ENCODE measurements at places on chromosomes 2 and 18.

GRCh38 chr2:38634684-38635083 is 31.2 kb upstream of the GALM start:
- DNase-seq: no peak

DNA sequence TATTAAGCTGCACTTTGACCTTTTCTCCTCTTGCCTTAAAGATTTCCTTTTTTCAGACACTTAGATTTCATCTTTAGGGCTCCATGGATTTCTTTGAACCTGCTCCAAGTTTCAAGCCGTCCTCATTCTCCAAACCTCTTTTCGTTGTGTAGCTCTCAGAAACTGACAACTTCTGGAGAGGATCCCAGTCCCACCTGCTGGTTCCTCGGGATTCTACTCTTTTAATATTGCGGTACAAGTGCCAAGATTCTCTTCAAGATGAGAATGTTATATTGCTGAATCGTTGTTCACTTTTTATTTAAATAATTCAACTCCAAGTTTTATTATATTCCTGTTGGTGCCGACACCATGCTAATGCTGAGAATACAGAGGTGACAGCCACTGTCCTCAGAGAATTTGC is 141.1 kb downstream of the CDH20 start:
- DNase-seq: no peak

GRCh38 chr18:3932276-3932675 is 482.3 kb downstream of the TGIF1 start:
- DNase-seq: no peak

DNA sequence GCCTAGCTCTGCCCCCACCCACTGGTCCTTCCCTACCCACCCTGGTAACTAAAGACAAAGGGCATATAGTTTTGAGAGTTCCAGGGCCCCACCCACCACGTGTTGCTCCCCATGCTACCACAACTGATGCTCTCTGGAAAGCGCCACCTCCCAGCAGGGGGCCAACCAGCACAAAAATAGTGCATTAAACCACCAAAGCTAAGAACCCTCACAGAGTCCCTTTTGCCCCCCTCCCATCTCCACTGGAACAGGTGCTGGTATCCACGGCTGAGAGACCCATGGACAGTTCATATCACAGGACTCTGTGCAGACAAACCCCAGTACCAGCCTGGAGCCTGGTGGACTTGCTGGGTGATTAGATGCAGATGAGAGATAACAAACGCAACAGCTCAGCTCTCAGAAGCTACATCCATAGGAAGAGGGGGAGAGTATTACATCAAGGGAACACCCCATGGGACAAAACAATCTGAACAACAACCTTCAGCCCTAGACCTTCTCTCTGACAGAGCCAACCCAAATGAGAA is 715.9 kb downstream of the NUP35 start:
- DNase-seq: no peak

- DNase-seq: no peak
These were observed 408.9 kb downstream of the RIT2 start for GRCh38 chr18:42706618-42707017.

DNA sequence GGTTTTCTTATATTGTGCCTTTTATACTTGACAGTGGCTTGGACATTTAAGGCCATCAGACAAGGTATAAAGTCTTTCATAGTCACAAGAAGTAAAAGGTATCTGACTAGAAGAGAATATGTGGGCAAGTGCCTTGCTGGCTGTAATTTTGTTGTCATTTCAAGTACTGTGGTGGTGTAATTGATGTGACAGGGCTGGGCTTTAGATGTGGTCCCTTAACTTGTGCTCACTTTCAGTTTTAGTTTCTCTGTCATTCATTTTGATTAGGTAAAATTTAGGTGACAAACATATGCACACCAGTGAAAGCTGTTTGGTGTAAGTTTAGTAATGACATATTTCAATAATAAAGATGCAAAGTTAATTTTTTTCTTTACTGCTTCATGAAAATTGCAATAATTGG is 31.2 kb upstream of the TBR1 start:
- no peak for DNase-seq

GRCh38 chr2:54059986-54060385 is 55.4 kb upstream of the ACYP2 start:
- no peak for DNase-seq

DNA sequence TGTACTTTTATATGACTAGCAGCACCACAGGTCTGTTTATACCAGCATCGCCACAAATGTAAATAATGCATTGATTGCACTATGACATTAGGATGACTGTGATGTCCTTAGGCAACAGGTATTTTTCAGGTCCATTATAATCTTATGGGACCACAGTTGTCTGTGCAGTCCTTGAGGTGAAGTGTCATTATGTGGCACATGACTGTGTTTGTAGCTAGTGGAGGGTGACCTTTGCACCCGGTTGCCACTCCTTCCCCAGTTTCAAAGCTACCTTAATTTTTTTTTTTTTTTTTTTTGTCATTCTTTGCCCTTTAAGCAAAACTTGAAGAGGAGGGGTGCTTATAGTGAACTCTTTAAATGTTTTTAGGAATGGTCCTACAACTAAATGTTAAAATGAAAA is 386.4 kb downstream of the THSD7B start:
- no peak for DNase-seq

GRCh38 chr2:85191157-85191556 is 58.0 kb downstream of the TCF7L1 start:
- no peak for DNase-seq

DNA sequence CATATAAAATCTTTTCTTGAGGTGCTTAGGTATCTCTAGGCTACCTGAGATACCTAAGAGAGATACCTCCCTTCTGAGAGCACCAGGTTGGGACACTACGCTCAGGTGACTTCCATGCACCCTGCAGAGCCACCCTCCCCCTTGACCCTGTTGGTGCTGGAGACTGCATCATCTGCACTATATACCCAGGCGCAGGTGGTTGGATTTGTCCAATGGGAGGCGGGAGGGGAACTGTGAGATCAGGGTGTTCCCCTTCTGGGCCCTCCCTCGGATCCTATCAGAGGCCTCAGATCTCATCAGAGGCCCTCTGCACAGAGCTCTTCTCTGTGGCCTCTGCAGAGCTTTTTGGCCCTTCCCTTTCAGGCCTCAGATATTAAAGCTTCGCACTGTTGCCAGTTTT is 158.4 kb downstream of the SH3RF3 start:
- no peak for DNase-seq

GRCh38 chr18:67514465-67514864 is 2.1 kb downstream of the DSEL start:
- DNase-seq: no peak

- no peak for DNase-seq
These were observed 275.3 kb upstream of the RAB12 start for GRCh38 chr18:8333961-8334360.

DNA sequence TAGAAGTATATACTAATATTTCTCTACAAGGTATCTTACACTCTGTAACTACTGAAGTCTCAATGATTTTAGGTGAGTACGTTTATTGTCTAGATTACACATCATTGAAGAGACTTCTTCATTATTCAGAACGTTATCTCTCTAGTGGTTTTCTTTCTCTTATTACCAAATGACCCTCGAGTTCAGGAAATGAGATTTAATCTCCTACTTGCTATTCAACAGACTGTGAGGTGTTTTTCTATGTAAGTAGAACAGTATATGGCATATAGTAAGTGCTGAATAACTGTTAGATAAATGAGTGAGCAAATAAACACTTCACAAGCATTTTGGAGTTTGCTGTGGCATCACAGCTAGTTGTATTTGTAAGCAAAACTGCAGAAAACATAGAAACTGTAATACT is 947.2 kb upstream of the SLC39A10 start:
- no peak for DNase-seq

- no peak for DNase-seq
These were observed 174.0 kb upstream of the SLC8A1 start for GRCh38 chr2:40625849-40626248.

GRCh38 chr2:40321822-40322221 is 130.1 kb downstream of the SLC8A1 start:
- DNase-seq: no peak

GRCh38 chr18:56560992-56561391 is 77.4 kb downstream of the TXNL1 start:
- no peak for DNase-seq

DNA sequence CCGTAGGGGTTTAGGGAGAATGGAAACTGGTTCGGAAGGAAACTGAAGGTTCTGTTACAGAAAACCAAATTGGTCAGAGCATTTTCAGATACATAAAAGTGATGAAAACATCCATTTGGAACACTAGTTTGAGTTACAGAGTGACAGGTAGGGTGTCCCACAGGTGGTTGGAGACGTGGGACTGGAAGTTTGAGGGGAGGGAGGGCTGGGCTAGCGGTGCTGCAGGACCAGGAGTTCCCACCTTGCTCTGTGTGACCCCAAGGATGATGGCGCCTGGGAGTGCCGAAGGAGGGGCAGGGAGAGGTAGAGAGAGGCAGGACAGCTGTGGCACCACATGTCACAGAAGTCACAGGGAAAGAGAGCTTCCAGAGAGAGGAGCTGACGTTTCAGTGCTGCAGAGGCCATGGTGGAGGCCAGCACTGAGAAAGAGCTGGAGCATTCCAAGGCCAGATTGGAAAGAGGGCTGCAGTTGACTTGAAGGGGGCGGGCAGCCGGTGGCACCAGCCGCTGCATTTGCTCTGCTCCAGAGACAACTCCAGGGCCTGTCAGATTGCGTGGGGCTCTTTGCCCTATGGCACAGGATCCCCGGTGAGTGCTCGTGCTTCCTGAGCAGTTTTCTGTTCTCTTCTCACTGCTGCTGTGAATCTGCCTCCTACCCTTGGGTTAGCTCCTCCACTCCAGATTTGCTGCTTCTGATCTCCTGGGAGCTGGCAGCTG is 56.2 kb upstream of the FOSL2 start:
- no peak for DNase-seq

DNA sequence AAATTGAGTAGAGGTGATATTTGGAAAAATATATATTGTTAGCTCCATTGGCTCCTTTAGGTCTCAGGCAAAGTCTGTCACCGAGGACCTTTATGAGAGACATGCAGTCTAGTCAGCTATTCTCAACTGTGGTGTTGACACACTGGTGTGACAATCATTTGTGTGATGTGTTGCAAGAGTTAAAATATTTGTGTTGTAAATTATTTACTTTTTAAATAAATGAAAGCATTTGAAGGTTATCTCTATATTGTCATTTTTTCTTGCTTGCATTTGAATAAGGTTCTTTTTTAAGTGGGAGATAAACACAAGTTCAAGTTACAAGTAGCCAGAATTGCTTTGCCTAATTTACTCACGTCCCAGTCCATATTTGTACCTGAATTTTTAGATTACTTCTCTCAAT is 4.3 kb downstream of the REL start:
- DNase-seq: no peak

All from stimulated activated CD4-positive, alpha-beta T cell treated with anti-CD3 and anti-CD28 coated beads, Interleukin-15, amount 100 ng/mL, for 1 hour (primary cell).